ENCODE measurements at places on chromosomes 16 and 17.

- DNase-seq, result no peak
These were observed 4.0 kb downstream of the NME3 start for GRCh38 chr16:1767116-1767994.

- peak; percentile 13 for DNase-seq
These were observed 2.1 kb downstream of the CFAP20 start for GRCh38 chr16:58127033-58127556.

GRCh38 chr16:46796764-46797269, 34.2 kb downstream of the C16orf87 start:
- no peak for DNase-seq

DNA sequence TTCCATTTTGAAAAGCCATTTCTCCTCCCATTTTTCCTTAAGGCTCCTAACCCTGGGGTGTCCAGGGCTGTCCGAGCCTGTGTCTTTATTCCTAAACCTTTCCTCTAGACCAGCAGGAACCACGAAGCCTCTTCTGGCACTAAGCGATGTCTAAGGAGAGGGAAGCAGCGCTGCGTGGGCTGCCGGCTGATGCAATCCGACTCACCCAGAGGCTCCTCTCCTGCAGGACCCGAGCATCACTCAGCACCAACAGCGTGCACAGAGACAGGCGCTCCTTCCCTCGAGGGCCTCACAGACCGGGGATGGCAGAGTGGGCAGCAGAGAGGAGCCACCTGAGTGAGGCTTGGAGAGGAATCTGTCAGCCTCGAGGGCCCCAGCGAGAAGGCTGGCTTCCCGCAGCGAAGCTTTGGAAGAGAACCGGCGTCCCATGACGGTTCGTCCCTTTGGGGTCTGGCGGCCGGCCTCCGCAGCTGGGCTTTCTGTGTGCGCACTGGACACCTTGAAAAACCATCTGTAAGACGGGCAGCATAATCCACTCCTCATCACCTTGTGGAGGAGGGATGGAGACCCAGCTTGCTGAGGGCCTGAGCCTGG, 174.3 kb downstream of the FOXL1 start:
- no peak for DNase-seq

- no peak for DNase-seq
These were observed 57.8 kb downstream of the STH start for GRCh38 chr17:46056800-46057304.

GRCh38 chr17:37729905-37730304, 15.0 kb downstream of the HNF1B start:
- no peak for DNase-seq

- DNase-seq, result no peak
These were observed 10.4 kb downstream of the ARRB2 start for GRCh38 chr17:4720787-4721186.

GRCh38 chr17:39194089-39194984, 3.1 kb downstream of the CACNB1 start:
- DNase-seq, result peak; percentile 80
